ENCODE measurements at places on chromosomes 16 and 17.

GRCh38 chr17:31550389-31551056, 159.0 kb downstream of the RAB11FIP4 start:
- no peak for DNase-seq

DNA sequence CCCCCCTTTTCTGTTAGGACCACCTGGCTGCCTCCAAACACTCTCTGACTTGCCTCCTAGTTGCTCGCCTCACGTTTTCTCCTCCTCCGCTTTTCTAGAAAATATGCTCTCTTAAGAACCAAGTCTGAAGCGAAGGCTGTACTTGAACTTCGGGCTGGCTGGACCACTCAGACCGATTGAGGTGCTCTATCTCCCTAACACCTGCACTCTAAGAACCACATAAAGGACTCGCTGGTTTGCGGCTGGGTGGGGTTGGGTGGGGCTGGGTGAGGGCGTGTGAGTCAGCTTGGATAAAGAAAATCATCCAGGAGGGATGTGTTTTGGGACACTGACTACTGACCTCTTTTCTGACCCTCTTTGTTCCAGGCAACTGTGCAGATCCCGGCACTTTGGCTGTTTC, 22.9 kb upstream of the TMEM220 start:
- DNase-seq: no peak

- no peak for DNase-seq
Measured at GRCh38 chr16:83355570-83356218, 452.1 kb upstream of the HSBP1 start.

DNA sequence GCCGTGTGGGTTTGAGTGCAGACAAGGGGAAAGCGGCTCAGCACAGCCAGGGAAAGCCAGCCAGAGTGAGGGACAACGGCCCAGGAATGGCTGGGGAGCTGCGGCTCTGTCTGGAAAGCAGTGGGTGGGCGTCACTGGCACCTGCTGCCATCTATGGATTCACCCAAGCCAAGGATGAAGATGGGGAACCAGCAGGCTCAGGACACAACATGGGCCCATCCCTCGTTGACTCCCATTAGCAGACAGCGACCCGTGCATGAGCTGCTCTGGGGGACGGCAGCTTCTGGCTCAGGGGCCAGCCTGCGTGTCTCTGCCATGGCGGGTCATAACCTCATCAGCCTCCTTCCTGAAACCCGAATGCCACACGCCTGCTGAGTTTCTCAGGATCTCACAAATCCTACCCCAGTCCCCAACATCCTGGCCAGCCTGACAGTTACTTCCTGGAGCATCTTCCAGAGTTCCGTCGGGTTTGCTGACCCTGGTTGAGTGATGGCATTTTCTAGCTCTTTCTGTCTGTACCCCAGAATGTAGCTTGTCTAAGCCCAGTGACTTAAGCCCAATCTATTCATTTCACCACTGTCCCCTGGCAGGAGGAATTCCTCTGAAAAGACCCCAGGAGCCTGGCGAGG, 50.7 kb downstream of the SLC7A5 start:
- DNase-seq: no peak

DNA sequence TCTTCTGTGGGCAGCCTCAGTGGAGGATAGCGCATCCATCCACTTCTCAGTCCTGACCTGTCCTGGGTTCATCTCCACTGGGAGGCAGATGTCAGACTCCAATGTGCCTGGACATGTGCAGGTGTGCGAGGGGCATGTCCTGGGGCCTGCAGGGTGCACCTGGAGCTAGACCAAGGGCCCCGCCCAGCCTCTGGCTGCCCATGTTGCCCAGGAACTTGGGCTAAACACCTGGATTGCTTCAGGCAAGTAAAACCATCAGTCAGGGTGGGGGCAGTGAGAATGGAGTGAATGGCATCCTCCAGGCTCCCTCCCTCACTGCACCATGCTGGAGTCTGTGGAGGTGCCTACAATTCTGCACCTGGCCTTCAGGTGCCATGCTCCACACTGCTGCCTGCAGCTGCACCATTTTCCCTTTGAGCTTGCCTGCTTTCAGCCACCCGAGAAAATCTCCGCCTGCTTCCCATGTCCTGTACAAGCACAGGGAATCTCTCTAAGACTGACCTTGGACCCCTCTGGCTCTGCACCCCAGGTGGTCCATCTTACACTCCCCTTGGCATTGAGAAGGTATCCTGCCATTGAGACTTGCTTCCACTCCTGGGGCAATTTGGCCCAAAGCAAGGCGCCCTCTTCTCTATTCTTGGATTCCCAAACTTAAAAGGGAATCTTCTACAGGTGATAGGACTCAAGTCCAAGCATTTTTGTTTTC, 2.1 kb upstream of the MFSD6L start:
- DNase-seq: no peak

GRCh38 chr17:9985646-9986045, 80.6 kb upstream of the RCVRN start:
- no peak for DNase-seq
